ENCODE measurements at places on chromosomes 12 and 14.

DNA sequence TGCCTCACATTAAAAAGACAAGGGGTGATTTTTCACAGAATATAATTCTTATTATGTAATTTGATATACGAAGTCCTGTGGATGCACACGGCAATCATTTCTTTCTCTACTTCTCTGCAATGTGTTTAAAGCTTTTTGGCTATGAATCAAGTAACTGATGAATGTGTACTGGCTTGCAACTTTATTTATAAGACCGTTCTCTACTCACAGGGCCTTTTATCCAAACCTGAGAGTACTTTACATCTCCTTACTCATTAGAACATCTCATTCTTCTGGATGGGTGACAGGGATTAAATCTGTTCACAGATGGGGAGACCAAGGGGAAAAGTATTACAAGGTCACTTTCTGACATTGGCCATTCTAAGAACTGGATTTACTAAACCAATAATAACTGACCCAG lies 215.8 kb upstream of the DIO2 start:
- no peak for DNase-seq

DNA sequence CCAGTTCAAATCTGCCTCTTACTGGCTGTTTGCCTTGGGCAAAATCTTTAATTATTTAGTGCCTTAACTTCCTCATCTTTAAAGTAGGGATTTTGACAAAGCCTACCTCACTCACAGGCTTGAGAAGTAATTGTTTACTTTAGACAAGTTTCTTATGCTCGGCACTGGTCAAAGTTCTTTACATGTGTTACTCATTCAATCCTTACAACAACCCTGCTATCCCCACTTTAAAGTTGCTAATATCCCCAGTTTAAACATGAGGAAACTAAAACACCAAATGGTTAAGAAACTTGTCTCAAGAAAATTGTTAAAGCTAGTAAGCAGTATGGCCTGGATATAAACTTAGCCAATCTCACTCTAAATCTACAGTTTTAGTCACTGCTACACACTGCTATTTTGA lies 204.0 kb upstream of the AVPR1A start:
- no peak for DNase-seq

- DNase-seq = no peak
Observed at GRCh38 chr14:68968051-68968450, 11.1 kb downstream of the ACTN1 start.

DNA sequence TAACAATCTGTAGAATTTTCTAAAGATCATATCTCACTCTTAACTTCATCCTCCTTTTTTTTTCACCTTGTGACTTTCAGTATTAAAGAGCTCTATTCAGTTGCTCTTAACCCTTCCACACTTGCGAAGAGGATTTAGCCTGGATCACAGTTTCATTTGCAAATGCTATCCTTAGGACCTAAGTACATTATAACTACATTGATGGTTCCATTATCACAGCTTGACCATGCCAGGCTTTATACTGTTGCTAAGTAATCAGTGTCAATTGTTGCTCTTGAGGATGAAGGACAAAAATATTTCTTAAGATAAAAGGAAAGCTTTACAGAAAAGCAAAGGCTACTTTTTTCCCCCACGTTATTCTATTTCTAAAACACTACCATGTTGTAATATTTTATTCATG lies 122.2 kb downstream of the PDZRN4 start:
- no peak for DNase-seq

DNA sequence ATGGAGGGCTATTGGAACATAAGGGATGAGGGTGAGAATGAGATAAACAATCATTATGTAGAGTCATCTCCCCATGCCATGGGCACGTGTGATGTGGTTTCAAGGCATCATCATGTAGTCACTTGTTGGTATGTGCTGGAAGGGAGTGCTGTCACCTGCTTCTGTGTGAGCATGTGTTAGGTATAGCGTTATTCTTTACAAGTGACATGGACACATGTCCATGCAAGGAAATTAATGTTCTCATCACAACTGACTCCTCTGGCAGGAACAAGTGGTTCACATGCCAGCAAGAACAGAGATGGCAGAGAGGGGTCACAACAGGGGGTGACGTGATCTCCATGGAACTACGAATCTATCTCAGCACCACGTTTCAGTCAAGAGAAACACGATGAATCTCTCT lies 815.8 kb downstream of the BCL11B start:
- DNase-seq = no peak

DNA sequence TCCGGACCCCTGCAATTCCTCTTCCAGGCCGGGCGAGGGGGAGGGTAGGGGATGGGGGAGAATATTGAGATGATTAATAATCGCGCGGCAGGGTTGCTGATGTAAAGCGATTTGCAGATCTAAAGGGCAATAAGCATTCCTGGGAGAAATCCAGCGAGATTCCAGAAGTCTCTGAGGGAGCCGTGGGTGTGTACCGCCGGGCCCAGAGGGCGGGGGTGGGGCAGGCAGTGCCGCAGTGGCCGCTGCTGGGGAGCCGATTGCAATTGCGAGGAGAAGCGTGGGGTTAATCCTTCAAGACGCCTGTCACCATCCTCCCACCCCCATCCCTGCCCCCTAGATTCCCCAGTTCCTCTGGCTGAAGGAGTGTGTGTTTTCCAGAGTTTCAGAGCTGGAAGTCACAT lies 16.4 kb downstream of the FOS start:
- DNase-seq = peak; percentile 74

GRCh38 chr14:99800781-99801180 lies 7.6 kb downstream of the EML1 start:
- no peak for DNase-seq

GRCh38 chr12:106865683-106866082 lies 90.0 kb upstream of the TMEM263 start:
- no peak for DNase-seq

GRCh38 chr14:92122351-92122677 lies 545 bp downstream of the CPSF2 start:
- no peak for DNase-seq

DNA sequence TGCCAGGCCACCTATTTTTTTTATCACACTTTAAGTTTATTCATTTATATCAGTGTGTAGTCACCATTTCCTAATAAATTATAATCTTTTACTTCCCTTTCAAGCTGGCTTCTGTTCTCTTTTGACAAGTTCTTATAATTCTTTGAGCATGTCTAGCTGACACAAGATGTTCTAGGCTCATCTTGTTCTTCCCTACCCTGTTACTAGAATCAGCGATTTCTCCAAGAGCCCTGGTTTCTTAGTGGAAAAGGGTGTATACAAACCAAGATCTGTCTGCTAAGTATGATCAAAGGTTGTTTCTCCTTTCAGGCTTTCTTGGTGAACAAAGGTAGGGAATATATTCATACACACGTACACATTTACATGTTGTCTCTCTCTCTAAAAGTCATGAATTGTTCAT lies 51.0 kb downstream of the FGD4 start:
- no peak for DNase-seq

- DNase-seq = no peak
Observed at GRCh38 chr14:61586544-61587055, 108.7 kb upstream of the HIF1A start.

DNA sequence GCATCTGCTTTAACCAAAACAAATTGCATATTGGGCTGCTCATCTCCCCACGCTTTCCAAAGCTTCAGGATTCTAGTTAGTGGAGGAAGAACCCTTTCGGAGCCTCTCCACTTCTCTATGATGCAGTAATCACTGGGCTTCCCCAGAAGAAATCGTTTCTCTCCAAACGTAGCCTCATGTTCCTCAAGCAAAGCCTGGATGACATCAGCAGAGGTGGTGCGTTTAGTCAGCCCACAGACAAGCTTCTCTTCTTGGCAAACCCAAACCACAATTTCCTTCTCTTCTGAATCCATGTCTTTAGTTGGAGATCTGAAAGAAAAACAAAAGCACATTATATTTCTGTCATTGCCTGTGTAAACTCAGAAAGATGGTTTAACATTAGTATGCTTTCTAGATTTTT lies 30.6 kb downstream of the RASSF9 start:
- no peak for DNase-seq

GRCh38 chr12:7292300-7292699 lies 11.6 kb upstream of the ACSM4 start:
- no peak for DNase-seq

DNA sequence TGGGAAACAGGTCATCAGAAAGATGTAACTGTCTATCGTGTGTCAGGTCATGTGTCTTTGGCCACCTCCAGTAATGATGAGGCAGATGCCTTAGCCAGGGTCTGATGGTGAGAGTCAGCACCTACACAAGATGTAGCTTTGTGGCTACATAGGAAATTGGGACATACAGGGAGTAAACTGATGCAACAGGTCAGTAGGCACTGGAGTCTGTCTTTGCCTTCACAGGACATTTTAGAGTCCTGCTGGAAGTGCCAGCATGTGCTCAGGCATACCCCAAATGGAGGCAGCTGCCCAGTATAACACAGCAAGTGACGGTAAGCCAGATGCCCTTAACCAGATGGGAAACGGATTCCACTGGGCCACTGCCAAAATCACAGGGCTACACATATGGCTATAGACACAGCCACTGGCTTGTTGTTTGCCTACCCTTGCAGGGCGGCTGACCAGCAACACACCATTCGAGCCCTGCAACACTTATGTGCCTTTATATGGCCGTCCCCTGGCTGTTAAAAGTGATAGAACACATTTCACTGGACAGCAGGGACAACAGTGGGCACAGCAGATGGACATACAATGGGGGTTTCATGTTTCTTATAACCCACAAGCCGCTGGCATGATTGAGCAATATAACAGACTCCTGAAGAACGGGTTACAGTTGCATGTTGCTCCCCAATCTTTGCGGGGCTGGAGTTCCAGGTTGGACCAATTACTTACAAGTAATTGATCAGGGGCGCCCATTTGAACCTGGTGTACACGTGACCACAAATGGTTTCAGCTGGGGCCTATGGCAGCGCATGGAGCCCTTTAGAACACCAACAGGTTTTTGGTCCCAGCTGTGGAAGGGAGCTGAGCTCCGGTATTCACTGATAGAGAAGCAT lies 12.9 kb upstream of the RNASE12 start:
- DNase-seq = no peak

DNA sequence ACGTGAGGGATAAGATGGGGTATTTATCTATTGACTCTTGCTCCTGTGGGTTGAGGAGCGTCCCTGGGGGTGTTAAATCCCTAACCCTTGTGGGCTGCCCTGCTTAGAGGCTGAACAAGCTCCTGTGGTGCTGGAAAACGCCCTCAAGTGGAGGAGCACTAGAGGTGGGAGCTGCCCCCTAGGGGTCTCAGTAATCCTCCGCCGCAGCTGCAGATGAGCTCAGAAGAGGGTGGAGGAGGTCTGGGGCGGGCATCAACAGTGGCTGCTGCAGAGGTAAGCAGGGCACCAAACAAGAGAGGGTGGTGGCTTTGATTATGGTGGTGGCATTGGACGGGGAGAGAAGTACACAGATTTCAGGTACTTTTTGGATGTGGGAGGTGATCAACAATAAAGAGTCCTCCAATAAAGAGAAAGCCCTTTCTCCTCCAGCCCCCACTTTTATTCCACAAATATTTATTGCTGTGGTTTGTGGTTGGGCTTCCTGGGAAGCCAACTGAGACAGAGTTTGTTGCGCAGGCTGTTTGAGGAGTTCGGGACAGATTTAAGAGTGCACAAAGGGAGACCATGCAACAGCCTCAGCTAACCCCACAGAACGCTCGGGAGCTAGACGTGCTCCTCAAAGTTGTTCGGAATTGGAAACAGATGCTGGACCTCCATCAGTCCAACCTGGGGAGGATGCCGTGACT lies 179.9 kb downstream of the ADCK1 start:
- DNase-seq = no peak

GRCh38 chr12:45216983-45217485 lies 1.1 kb downstream of the ANO6 start:
- DNase-seq = no peak

Measured in HFFc6 (cell line).